ENCODE measurements at places on chromosomes 2 and 18.

DNA sequence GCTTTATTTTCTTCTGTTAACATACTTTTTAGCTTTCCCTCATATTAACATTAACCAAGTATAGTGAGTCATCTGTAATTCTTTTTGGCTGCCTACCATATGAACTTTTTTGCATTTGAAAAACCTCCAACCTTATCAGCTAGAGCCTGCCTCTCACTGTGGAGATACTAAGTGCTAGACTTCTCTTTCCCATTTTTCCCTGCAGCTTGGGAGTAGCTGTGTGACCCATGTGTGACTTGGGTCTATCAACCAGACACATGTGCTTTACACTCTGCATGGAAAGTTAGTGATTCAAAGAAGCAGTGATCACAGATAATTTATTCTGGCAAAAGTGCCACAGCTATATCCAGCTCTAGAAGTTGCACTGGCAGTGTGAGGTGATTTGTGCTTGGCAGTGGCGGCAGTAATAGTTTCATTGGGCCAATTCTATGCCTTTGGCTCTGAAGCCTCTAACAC, 36.3 kb downstream of the PREPL start:
- DNase-seq, result no peak

- no peak for DNase-seq
Observed at GRCh38 chr2:157388827-157389226, 55.1 kb downstream of the CYTIP start.

GRCh38 chr2:162301151-162301804, 17.2 kb downstream of the IFIH1 start:
- DNase-seq, result no peak

DNA sequence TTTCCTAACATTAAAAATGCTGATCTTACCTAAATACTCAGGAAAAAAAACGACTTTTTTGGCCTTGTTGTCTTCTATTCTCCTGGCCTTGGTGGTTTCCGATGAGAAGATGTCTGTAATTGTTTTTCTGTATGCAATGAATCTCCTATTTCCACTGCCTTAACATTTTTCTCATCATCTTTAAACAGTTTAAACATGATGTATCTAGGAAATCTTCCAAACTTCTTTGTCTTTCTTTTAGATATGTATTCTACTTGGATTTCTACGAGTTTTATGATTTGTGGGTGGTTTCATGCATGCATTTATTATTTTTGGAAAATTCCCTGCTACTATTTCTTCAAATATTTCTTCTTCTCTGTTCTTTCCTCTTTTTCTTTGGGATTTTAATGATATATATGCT, 288.6 kb upstream of the GYPC start:
- no peak for DNase-seq

- no peak for DNase-seq
Observed at GRCh38 chr2:224034017-224034416, 5.1 kb downstream of the SERPINE2 start.

- DNase-seq, result no peak
Observed at GRCh38 chr2:127046579-127046978, 60.4 kb downstream of the BIN1 start.

GRCh38 chr2:198756166-198756565, 701.6 kb downstream of the SATB2 start:
- no peak for DNase-seq

Data from NK-92 treated with Interleukin-12 subunit alpha and Interleukin-12 subunit beta, amount 100 ng/mL, for 24 hours (cell line).